ENCODE measurements at places on chromosomes 16 and 17.

GRCh38 chr17:72726936-72727335 is 365.6 kb downstream of the SLC39A11 start:
- DNase-seq, result no peak

DNA sequence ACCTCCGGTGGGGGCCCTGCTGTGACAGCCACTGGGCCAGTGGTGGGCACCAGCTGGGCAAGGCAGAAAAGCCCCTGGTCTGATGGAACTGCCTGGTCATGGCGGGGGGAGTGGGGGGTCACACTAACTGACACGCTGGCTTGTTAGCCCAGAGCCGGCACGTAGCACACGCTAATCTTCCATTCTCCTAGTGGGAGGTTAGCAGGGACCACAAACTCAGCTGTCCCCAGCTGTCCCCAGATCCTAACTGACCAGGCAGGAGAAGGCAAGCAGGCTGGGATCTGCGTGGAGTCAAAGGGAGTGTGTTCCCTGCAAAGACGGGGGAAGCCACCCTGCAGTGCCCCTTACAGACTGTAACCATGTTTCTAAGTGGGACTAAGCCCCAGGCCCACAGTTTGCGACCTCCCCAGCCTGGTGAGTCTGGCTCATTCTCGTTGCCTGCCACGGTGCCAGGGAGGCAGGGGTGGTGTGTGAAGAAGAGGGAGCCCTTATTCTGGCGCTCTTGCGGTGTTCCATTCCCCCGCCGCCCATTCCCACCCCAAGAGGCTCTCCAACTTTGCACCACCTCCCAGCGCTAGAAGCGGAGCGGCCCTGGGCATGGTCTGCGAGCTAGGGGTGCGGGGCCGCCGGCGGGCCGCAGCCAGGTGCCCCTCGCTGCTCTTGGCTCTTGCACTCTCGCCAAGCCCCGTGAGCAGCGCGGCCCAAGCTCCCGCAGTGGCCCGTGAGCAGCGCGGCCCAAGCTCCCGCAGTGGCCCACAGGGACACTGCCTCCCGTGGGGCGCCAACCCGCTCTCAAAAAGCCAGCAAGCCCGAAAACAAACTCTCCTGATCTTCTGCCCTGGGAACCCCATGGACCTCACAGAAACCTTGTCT is 12.1 kb upstream of the ZNF423 start:
- DNase-seq, result no peak

- DNase-seq, result no peak
Observed at GRCh38 chr17:73052923-73053322, 39.6 kb downstream of the SLC39A11 start.

- DNase-seq, result no peak
Observed at GRCh38 chr17:71237903-71238538, 882.8 kb upstream of the SOX9 start.

- no peak for DNase-seq
Observed at GRCh38 chr16:83933885-83934683, 19.0 kb upstream of the OSGIN1 start.

DNA sequence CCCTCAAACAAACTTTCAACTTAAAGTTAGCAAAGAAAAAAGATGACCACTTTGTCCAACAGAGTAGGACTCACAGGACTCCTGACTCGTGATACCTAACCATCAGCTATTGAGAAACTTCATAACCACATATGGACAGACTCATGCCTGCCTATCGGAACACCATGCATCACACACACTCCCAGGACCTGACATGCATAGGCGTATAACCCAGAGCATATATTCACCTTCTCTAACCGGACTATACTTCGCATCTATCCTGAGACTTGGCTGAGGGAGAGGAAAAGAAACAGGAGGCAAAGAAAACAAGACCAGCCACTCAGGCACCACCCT is 2.2 kb downstream of the PIP4K2B start:
- DNase-seq, result no peak

DNA sequence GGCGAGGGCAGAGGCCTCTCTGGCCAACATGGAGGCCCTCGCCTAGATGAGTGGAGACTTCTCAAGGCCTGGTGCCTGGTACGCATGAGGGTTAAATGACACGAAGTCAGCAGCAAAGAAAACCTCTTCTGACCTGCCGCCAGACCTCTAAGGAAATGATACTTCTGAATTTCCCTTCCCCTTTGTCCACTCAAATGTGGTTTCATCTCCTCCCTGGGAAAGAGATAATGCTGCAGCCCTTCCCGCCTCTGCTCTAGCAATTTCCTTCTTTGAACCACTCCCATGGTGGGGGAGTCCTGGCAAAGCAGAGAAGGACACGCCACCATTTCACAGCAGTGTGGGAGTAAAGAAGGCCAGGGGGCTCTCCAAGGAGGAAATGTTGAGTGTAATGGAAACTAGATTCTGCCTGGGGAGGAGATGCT is 65.7 kb upstream of the BCAR1 start:
- DNase-seq, result no peak

- DNase-seq, result no peak
Observed at GRCh38 chr16:73149334-73149733, 101.4 kb upstream of the ZFHX3 start.

DNA sequence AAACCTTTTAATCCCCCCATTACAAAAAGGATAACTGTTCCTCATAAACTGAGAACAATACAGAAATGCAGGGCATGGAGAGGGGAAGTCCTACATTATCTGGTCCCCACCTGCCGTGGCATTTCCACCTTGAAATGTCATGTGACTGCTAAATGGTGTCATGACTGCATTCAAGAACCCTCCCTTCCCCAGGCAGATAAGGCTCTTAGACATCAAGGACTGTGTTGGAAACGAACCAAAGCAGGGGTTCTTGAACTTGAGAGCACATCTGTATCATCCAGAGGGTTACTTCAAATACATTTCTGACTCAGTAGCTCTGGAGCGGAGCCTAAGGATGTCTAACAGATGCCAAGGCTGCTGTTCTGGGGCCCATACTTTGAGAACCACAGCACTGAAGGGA is 18.4 kb downstream of the CMTM3 start:
- DNase-seq, result no peak

GRCh38 chr16:67150047-67150832 is 558 bp downstream of the B3GNT9 start:
- no peak for DNase-seq

DNA sequence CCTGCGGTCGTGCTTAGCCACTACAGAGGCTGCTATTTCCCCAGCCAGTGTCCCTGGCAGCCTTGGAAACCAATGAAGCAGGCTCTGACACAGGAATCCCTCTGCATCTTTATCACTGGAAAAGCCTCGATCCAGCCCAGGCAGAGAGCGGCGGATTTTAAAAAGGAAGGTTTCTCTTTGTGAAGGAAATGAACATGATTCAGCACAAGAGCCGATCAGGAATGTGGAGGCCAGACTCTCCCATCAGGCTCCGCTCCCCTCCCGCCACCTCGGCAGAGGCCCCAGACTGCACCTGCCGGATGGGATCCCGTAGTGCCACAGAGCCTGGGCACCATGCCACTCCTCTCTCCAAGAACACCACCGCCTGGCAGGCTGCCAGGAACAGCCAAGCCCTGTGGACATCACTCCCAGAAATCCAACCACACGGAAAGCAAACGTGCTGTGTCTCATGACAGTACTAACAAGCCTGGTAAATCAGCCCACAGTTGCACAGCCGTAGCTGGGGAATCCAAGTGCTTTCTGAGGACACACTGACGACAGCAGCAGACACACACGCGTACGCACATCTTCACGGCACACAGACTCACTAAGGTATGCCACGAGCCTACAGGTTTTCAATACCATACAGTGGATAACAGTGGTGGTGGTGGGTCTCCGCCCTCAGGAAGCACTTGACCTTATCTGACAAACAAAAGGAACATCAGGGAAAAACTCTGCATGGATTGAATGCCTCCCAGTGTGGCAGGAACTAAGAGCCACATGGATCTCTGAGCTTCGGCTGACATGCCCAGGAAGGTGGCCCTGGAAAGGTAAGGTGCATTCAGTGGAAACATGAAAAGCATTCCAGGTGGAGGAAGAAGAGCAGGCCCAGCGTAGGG is 5.4 kb downstream of the LRRC75A start:
- no peak for DNase-seq

GRCh38 chr17:79574656-79575055 is 36.2 kb downstream of the RBFOX3 start:
- no peak for DNase-seq

DNA sequence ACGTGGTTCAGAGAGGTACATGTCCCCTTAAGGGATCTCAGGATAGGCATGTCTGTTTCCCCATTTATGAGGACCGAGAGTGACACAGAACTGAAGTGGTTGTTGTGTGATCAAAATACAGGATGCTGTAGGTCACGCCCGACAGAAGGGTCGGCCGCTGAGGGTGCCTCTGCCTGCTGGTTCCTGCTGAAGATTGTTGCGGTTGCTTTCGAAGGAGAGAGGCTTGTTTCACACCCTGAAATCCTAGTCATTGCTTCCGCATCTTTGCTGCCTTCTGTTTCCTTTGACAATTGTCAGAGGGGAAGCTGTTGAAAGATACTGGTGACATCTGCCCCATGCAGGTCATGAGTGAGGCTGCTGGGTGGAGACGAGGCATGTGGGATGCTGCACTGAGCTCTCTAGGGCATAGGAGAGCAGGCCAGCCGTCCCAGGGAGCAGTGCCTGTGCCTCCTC is 3.8 kb upstream of the NAT9 start:
- no peak for DNase-seq

DNA sequence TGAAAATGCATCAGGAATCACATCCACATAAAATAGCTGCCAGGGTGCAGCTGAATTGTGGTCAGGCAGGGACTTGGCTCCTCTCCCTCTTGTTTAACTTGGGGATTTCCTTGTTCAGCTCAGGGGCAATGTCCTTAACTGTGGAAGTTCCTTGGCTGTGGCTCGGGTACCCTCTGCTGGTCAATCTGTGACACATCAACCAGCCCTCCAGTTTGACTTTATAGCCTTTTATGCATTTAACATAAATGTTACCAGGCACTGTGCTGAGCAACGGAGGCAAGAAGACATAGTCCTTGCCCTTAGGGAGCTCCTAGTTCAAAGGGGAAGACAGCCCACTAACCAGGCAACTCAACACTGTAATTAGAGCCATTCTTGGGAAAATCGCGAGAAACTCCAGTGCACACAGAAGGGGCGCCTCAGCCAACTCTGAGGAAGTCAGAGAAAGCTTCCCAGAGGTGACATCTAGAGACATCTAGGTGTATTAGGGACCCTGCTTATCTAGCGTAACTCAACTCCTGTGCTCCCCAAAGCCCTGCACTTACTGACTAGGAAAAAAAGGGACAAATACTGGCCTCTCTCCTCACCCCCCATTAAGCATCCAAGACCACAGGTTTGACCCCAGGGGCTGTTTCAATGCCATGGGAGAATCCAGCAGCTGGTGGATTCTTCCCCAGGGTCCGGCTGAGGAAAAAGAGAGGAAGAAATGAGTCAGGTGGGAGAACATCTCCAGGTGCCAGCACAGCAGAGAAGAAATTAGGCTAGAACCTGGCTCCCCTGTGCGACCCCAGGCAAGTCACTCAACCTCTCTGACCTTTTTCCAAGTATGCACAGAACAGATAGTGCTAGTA is 17.3 kb upstream of the EEF2K start:
- peak; percentile 33 for DNase-seq

GRCh38 chr17:36640836-36641235 is 39.5 kb downstream of the MRM1 start:
- DNase-seq, result no peak

DNA sequence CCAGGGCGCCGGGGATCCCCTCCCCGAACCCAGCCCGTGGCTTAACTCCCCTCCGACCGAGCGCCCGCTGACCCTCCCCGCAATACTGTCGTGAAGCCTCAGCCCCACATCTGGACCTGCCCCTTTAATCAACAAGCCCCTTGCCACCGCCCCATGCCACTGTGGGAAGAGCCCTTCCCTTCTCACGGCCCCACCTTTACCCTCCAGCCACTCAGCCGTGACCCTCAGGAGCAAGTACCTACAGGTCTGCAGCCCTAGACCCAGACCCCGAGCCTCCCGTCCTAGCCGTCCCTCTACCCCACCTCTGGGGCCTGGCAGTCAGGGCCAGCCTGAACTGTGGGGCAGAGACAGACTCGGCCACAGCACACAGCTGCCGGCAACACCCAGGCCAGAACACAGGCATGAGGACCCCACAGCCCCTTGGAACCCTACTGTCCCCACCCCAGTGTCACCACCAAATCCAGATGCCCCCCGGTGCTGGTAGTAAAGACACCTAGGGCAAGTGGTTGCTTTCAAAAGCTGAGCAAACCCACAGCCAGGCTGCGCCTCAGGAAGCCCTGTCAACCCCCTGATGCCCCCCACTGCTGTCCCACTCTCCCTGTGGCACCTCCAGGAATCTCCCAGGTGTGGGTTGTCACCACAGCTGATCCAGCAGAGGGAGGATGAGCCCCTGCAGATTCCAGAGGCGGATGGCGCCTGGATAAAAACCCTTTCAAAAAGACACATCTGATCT is 1.4 kb downstream of the NXPH3 start:
- DNase-seq, result no peak

GRCh38 chr16:845351-845745 is 44.8 kb upstream of the GNG13 start:
- DNase-seq, result no peak

DNA sequence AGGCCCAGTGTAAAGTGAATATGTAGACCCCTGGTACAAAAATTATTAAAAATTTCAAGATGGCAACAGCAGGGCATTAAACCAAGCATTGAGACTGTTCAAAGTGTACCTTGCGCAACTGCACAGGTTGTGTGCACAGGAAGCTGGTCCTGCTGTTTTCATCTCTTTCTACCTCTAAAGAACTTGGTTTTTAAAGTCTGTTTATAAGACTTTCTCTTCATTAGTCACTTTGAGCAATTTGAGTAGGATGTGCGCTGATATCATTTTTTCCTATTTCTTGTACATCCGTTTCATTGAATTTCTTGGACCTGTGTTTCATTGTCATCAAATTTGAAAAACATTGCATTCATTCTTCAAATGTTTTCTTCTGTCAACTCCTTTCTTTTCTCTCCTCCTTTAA is 16.8 kb upstream of the PMP22 start:
- DNase-seq, result no peak

- no peak for DNase-seq
Observed at GRCh38 chr17:50426814-50427787, 1.1 kb downstream of the ACSF2 start.

DNA sequence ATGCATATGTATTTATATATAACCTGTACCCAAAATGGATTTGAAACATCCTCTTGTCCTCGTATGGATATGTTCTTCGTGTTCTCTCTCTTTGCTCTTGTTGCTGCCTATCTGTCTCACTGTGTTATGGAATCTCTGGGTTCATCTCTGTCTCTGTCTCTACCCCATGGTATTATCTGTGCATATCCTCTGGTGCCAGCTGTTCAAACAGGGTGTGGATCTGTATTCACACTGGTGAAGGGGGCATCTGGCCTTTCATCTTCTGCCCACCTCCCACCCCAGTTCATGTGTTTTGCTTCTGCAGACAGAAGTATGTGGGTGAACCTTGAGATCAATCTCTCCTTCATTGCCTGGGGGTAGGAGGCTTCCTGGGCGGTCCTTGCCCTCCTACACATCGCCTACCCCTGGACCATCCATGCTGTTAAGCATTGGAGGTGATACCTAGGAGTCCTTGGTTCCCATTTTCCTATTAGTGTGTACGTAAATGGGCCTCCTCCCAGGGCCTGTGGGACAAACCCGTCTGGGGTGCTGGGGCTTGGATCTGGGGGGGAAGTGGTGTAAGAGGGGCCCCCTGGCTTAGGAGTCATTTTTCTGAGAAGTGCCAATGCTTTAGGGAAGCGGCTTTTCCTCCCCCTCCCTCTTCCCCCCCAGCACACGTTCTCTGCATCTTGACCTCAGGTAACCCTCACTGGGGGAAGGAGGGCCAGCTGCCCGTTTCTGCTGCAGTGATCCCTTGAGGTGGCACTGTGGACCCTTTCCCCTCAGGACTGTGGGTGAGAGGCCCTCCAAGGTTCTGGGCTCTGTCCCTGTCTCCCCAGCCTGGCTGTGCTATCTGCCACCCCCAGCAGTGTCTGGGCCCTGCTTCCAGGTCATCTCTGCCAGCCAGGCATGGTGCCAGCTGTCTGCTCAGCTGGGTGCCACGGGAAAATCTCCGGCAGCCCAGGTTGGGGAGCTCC is 21.1 kb downstream of the RARA start:
- DNase-seq, result no peak

All from stimulated activated CD8-positive, alpha-beta memory T cell treated with anti-CD3 and anti-CD28 coated beads, Interleukin-2, amount 100 ng/mL, for 1 hour (primary cell).